ENCODE measurements at places on chromosomes 3 and 15. TPM values are rescaled to one million over a fixed set of nuclear protein-coding genes. Genes with fewer than 3 reads are reported as not detected.

ADGRG7 gene
- total RNA-seq = 26.5 TPM

PTX3 gene
- total RNA-seq = not detected

SATB1 gene
- total RNA-seq = 268 TPM

UNC13C gene
- total RNA-seq = not detected

FSTL1 gene
- 0.37 TPM for total RNA-seq

PRICKLE2 gene
- not detected for total RNA-seq

ALDH1A3 gene
- not detected for total RNA-seq

PLSCR2 gene
- not detected for total RNA-seq

ARPIN gene
- not detected for total RNA-seq

SCAMP5 gene
- total RNA-seq = 1.1 TPM

- H3K36me3 ChIP-seq = no peaks in the 10 kb centered on the region
- no peak overlapping the region for H3K27ac ChIP-seq
- H3K4me1 ChIP-seq = no peaks in the 10 kb centered on the region
- DNase-seq = no peak
- no peaks in the 10 kb centered on the region for H3K27me3 ChIP-seq
Measured at GRCh38 chr15:98980899-98981228, 26.7 kb downstream of the PGPEP1L start.

DNA sequence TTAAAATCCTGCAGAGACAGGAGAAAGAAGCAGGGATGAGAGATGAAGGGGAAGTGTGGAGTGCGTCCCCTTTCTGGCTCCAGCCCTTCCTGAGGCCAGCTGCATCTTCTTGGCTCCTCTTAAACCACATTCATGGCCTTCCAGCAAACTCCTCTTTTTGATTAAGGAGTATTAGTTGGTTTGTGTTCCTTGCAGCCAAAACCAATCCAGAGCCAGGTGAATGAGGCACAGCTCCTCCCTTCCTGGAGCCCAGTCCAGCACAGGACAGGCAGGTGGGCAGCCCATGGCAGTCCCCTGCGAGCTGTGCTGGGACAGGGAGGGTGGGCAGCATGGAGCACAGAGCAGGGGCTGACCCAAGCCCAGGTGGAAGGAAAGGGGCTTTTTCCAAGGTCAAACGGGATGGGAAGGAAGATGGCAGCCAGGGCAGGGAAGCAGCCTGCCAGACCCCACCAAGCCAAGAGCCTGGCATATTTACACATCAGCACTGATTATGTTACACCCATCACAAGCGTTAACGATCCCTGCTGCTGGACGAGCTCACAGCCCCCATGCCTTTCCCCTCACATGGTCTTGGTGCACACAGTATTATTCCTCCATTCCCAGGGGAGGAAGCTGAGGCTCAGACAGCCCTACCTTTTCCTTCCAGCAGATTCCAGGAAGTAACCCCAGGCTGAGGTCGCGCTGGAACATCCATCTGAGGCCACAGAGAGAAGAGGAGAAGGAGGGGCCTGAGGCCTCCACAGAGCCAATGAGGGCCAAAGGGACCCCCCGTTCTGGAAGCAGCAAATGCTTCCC lies 175.6 kb downstream of the SMAD6 start:
- no peak overlapping the region for H3K4me3 ChIP-seq
- no peak overlapping the region for H3K27ac ChIP-seq
- peaks cover 18% of the 10 kb centered on the region for H3K27me3 ChIP-seq
- peak; percentile 8 for DNase-seq
- H3K36me3 ChIP-seq = no peaks in the 10 kb centered on the region
- no peaks in the 10 kb centered on the region for H3K4me1 ChIP-seq

- H3K4me3 ChIP-seq = no peak overlapping the region
- H3K36me3 ChIP-seq = no peaks in the 10 kb centered on the region
- no peaks in the 10 kb centered on the region for H3K27me3 ChIP-seq
- H3K4me1 ChIP-seq = no peaks in the 10 kb centered on the region
Measured at GRCh38 chr3:17505856-17506255, 236.6 kb downstream of the TBC1D5 start.

DNA sequence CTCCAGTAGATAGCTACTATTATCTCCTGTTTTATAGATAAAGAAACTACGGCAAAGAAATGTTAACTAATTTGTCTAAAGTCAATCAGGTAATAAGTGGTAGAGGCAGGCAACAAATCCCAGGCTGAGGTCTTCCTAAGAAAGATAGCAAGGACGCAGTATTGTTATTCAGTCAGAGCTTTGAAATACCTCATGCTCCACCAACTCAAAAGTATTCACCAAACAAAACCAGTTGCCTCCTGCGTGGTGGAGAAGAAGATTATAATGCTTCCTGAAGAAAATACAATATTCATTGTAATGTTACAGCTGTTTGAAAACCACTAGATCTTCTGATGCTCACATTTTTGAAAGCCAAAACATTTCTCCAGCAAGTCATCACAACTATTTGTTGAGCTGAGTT lies 138.2 kb upstream of the CNTN4 start:
- no peak overlapping the region for H3K4me3 ChIP-seq
- no peak overlapping the region for H3K27ac ChIP-seq
- no peaks in the 10 kb centered on the region for H3K4me1 ChIP-seq
- DNase-seq = no peak

DNA sequence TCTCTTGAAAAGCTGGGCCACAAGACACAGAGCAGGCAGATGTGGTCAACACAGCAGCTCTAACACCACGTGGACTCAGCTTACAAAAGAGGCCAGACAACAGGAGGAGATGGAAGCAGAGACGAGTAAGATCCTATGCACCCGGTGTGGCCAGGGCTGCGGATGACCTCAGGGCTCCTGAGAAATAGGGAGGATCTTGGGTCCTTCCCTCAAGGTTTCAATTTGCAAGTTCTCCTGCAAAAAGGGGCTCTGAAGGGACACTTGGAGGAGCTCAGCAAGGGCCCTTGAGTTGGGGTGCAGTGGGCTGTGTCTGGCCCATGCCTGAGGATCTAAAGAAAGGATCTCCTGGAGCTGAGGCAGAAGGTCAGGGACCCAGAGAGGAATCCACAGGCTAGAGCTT lies 249.5 kb upstream of the IGF1R start:
- no peaks in the 10 kb centered on the region for H3K36me3 ChIP-seq
- H3K4me3 ChIP-seq = no peak overlapping the region
- no peaks in the 10 kb centered on the region for H3K27me3 ChIP-seq
- no peaks in the 10 kb centered on the region for H3K4me1 ChIP-seq
- no peak for DNase-seq

GRCh38 chr3:95476534-95476933 lies 1337.9 kb upstream of the EPHA6 start:
- H3K4me3 ChIP-seq = no peak overlapping the region
- no peaks in the 10 kb centered on the region for H3K36me3 ChIP-seq
- H3K27me3 ChIP-seq = no peaks in the 10 kb centered on the region
- H3K27ac ChIP-seq = no peak overlapping the region
- no peak for DNase-seq

DNA sequence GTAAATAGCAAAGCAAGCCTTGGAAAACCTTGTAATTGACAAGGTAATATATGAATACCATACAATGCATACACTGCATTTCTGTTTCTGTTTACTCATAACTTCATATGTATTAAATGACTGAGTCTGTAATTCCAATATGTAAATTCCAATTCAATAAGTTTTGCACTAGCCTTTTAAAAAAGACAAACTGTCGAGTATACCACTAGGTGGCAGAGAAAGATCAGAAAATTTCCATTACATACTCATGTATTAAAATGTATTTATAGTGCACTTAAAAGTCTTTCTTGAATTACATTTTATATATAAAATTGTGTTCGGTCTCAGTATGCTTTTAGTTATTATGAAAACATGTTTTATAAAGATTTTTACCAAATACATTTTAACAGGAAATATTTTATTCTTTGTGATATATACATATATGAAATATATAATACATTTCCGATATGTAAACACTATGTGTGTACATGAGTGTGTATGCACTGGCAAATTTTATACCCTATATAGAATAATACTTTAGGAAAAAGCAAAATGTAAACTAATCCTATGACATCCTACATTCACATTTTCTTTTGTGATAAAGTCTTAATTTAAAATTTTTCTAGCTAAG lies 216.8 kb downstream of the VGLL3 start:
- no peak overlapping the region for H3K4me3 ChIP-seq
- DNase-seq = no peak
- no peaks in the 10 kb centered on the region for H3K4me1 ChIP-seq
- no peaks in the 10 kb centered on the region for H3K36me3 ChIP-seq
- H3K27me3 ChIP-seq = no peaks in the 10 kb centered on the region
- H3K27ac ChIP-seq = no peak overlapping the region

DNA sequence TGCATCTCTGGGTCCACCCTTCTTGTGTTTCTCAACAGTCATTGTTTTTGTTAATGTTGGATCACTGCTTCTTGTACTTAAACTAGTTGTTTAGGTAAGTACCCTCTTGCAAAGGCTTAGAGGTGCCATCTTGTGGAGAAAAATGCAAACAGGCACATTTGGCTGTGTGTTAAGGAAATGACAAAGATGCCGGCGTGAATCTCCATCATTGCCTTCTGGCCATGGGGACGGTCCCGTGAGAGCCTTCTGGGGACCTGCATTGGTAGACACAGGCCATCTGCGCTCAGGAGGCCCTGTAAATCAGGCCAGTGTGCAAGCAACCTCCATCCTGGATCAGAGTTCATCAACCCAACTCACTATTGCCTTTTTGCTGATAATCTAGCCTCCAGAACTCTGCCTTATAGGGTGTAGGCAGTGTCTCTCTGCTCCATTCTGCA lies 158.6 kb upstream of the NR2E3 start:
- no peak overlapping the region for H3K4me3 ChIP-seq
- H3K36me3 ChIP-seq = no peaks in the 10 kb centered on the region
- H3K27me3 ChIP-seq = peaks cover 12% of the 10 kb centered on the region
- H3K4me1 ChIP-seq = no peaks in the 10 kb centered on the region

DNA sequence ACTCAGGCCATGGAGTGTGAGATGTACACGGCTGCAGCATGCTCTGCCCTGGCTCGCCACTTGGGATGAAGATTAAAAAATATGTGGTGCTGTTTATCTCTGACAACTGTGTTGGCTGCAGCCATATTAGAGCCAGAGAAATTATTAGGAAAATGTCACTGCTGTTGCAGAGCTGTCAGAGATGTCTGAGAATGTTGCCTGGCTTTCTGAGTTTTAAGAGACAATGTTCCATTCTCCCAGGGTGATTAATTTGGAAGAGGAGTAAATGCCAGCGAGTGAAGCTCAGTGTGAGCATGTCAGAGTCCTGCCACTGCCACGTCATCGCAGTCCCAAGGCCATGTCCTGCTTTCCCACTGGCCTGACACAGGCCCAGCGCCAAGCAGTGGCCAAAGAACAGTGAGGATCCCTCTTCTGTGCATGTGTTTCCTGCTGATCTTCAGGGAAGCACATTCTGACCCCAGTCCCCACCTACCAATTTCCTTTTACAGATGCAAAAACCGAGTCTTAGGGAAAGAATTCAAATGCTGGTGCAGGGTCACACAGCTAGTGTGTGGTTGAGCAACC lies 370.9 kb downstream of the GABRG3 start:
- H3K27ac ChIP-seq = no peak overlapping the region
- no peak for DNase-seq
- H3K4me3 ChIP-seq = no peak overlapping the region
- H3K27me3 ChIP-seq = no peaks in the 10 kb centered on the region
- H3K4me1 ChIP-seq = no peaks in the 10 kb centered on the region

GRCh38 chr15:101654171-101654570 lies 2.0 kb upstream of the TM2D3 start:
- no peak overlapping the region for H3K4me3 ChIP-seq
- no peaks in the 10 kb centered on the region for H3K27me3 ChIP-seq
- peaks cover 37% of the 10 kb centered on the region for H3K4me1 ChIP-seq
- H3K36me3 ChIP-seq = peaks cover 12% of the 10 kb centered on the region

GRCh38 chr3:22308871-22309270 lies 557.9 kb upstream of the ZNF385D start:
- no peak for DNase-seq
- H3K27me3 ChIP-seq = no peaks in the 10 kb centered on the region
- no peak overlapping the region for H3K4me3 ChIP-seq
- H3K4me1 ChIP-seq = no peaks in the 10 kb centered on the region

- H3K4me1 ChIP-seq = no peaks in the 10 kb centered on the region
- no peaks in the 10 kb centered on the region for H3K36me3 ChIP-seq
- H3K27ac ChIP-seq = no peak overlapping the region
Measured at GRCh38 chr15:33311312-33311971, 675 bp downstream of the RYR3 start.

DNA sequence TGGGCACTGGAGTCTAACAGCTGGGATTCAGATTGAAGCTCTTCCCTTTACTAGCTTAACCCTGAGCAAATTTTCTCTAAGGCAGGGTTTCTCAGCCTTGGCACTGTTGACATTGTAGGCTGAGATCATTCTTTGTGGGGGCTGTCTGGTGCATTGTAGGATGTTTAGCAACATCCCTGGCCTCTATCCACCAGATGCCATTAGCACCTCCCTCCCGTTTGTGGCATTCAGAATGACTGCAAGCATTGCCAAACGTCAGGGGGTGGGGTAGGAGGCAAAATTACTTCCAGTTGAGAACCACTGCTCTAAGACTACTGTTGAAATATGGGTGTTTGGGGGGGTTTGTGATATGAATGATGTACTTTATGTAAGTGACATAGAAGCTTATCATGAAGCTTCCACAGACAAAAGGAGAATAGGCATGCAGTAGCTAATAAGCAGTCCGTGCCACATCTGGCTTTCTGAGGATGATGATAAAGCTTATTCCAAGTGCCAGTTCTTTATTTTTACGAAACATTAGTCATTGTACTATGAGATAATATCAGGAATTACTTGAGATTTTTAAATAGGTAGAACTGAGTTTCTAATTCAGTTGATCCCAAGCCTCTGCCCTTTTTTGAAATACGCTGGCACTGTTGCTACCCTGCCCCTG lies 39.3 kb downstream of the NKIRAS1 start:
- peaks cover 14% of the 10 kb centered on the region for H3K4me1 ChIP-seq
- no peak overlapping the region for H3K4me3 ChIP-seq
- DNase-seq = no peak
- peaks cover 9% of the 10 kb centered on the region for H3K36me3 ChIP-seq
- H3K27me3 ChIP-seq = no peaks in the 10 kb centered on the region
- no peak overlapping the region for H3K27ac ChIP-seq

- H3K4me1 ChIP-seq = no peaks in the 10 kb centered on the region
- DNase-seq = no peak
- no peak overlapping the region for H3K27ac ChIP-seq
Measured at GRCh38 chr3:80580146-80580545, 812.3 kb upstream of the ROBO1 start.
